ENCODE measurements at places on chromosomes 16 and 17. TPM values are rescaled to one million over a fixed set of nuclear protein-coding genes. Genes with fewer than 3 reads are reported as not detected.

The CEP20 gene
- total RNA-seq = 30.9 TPM

- no peak for DNase-seq
Observed at GRCh38 chr17:76554131-76554530, 14.3 kb downstream of the PRCD start.

DNA sequence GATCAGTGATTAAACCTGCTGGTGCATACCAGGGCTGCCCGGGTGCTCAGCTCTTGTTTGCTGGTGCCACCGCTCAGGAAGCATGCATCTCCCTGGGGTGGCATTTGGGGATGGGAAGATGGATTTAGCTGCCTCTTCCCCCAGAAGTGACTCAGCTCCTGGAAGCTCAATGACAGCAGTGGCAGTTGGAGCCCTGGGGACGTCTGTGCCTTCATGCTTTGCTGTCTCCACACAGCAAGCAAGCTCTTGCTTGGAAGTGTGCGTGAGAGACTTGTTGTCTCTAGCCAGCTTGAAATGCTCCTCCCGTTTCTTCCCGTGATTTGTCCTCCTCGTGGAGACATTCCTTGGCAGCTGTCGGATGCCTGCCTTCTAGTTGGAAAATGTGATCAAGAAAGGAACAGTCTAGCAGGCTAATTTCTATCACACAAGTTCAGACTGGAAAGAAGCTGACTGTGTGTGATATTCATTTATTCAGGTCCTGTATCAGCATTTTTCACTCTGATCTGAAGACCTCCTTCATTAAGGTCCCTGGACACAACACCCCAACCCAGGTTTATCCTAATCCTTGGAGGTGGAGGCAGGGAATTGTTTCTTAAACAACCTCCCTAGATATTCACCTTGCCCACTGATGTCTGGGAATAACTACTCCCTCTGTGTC is 73.0 kb downstream of the BMERB1 start:
- no peak for DNase-seq

GRCh38 chr17:39926588-39927100 is 757 bp downstream of the ORMDL3 start:
- no peak for DNase-seq
